ENCODE measurements at places on chromosomes 6 and 20.

DNA sequence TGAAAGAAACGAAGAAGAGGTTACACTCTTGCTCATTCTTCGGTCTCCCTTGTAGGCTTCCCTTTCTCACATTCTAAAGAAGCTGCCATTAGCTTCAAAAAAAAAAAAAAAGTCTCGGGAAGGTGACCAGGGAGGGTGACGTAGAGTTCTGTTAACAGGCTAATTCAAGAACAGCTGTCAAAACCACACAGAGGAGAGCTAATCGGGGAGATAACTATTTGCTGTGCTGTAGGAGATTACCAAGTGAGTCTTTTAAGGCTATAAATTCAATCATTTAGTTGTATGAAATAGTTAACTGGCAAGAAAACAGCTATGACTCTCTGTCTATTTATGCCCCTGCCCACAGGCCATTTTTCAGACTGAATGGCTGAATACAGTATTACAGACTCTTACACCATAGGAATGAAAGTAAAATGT, 256.8 kb downstream of the SYNE1 start:
- no peak for DNase-seq

GRCh38 chr6:26175033-26175427, 87.8 kb downstream of the HFE start:
- no peak for DNase-seq

GRCh38 chr6:16206595-16207037, 31.8 kb upstream of the GMPR start:
- peak; percentile 72 for DNase-seq

DNA sequence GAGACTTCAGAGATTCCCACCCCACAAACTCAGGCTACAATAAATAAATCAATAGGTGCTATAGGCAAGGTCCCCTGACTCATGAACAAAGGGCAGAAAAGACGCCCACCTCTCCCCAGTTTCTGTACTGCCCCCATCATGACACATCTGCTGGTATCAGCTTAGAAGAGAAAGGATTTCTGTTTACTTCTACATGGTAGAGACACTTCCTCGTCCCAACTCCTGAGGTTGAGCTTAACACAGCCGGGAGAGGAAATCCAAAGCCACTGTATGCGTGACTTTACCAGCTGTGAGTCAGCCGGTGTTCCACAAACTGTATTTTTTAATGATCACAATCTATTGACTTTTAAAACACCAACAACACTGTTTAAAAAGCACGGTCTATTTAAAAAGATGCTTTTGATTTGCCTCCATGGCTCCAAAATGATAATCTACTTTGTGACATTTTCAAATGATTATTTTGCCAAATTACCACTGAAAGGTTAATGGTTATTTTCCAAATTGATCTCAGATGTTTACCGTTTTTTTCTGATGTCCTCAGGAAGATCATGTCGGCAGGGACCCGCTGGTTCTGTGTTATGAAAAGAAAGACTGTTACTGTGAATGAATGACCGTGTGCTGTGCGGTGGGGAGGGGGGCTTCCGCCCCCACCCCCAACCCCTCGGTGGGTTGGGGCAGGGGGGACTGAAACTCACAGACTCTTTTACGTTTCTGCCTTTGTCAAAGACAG, 72.5 kb downstream of the ATP9A start:
- DNase-seq: peak; percentile 79

- no peak for DNase-seq
Measured at GRCh38 chr20:59414936-59415623, 114.7 kb downstream of the EDN3 start.
